Gastroesophageal sphincter (tissue), 4 donors: ENCODE measurements at places on chromosomes 7 and 10. TPM values are rescaled to one million over a fixed set of nuclear protein-coding genes. Genes with fewer than 3 reads are reported as not detected.

POT1 gene
- total RNA-seq = 17.9 TPM

CHCHD2 gene
- total RNA-seq = 320 TPM

ALDH18A1 gene
- 19.1 TPM for total RNA-seq

AGMO gene
- 0.27 TPM for total RNA-seq

CNOT4 gene
- total RNA-seq = 35.0 TPM

NODAL gene
- total RNA-seq = not detected

STEAP1B gene
- 2.8 TPM for total RNA-seq

SDHAF3 gene
- 7.0 TPM for total RNA-seq

DNA sequence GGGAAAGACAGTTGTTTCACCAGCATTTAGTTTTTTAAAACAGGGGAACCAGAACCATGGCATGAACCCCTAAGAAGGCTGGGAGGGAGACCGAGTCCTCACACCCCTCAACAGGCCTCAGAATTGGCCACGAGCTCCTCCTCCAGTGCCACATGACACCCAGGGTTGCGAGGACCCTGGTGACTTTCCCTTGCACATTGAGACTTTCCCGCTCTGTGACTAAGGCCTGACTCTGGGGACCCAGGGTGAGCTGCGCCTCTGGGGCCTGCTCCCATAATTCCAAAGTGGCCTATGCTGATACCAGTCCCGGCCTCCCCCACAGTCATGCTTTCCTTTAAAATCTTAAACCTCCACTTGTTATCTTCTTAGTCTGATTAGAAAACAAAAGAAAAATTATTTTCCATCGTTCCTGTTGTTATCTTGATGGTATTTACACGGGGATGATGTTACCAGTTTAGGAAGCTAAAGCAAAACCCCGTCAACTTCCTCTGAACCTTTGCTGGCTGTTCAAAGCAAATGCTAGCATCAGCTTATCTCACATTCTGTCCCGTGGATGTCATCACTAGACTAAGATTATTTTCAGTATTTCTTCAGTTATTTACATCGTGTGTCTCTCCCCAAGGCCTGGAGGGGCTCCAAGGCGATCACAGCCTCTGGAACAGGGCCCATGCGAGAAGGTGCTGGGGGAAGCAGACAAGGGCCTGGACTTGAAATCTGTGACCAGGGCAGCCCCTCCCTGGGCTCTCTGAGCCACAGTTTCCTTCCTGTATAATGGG, 42.1 kb downstream of the FAM53B start:
- ATAC-seq = peak; percentile 10
- H3K36me3 ChIP-seq = peaks cover 14% of the 10 kb centered on the region
- no peak overlapping the region for H3K4me3 ChIP-seq

- H3K4me3 ChIP-seq = no peak overlapping the region
- H3K36me3 ChIP-seq = no peaks in the 10 kb centered on the region
- no peak overlapping the region for H3K27ac ChIP-seq
- H3K27me3 ChIP-seq = no peaks in the 10 kb centered on the region
- ATAC-seq = no peak
- H3K4me1 ChIP-seq = no peaks in the 10 kb centered on the region
Measured at GRCh38 chr7:153566324-153566723, 485.9 kb upstream of the DPP6 start.

GRCh38 chr10:128211064-128211504, 84.9 kb upstream of the MKI67 start:
- H3K36me3 ChIP-seq = no peaks in the 10 kb centered on the region
- no peaks in the 10 kb centered on the region for H3K4me1 ChIP-seq
- no peak for ATAC-seq
- no peak overlapping the region for H3K27ac ChIP-seq
- H3K27me3 ChIP-seq = peaks cover 8% of the 10 kb centered on the region

- H3K27me3 ChIP-seq = peaks cover 3% of the 10 kb centered on the region
- no peak for ATAC-seq
- no peaks in the 10 kb centered on the region for H3K4me1 ChIP-seq
Measured at GRCh38 chr10:131660427-131660826, 240.4 kb upstream of the PPP2R2D start.

GRCh38 chr7:141586878-141587277, 35.7 kb downstream of the AGK start:
- no peaks in the 10 kb centered on the region for H3K4me1 ChIP-seq
- ATAC-seq = no peak
- H3K4me3 ChIP-seq = no peak overlapping the region
- no peaks in the 10 kb centered on the region for H3K27me3 ChIP-seq
- no peaks in the 10 kb centered on the region for H3K36me3 ChIP-seq

DNA sequence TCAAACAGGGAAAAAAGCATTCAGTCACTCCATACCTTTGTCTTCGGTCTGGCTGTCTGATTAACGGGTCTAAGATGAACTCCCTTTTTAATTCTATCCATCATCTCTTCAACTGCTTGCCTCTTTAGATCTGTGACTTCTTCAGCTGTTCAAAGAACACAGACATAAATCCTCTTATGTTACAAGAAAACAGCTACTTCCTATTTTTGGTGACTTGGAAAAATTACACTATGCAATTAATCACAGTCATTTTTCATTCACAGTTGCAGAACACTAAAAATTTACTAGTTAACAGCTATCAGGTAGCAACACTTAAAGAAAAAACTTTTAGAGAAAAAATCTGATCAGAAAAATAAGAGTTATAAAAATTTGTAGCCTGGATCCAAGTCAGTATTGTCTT, 66.0 kb downstream of the ENO4 start:
- H3K4me1 ChIP-seq = no peaks in the 10 kb centered on the region
- no peaks in the 10 kb centered on the region for H3K27me3 ChIP-seq
- H3K27ac ChIP-seq = no peak overlapping the region

- no peaks in the 10 kb centered on the region for H3K4me1 ChIP-seq
- H3K36me3 ChIP-seq = no peaks in the 10 kb centered on the region
- no peak overlapping the region for H3K27ac ChIP-seq
Measured at GRCh38 chr7:5545222-5545914, 121.7 kb upstream of the TNRC18 start.

- no peaks in the 10 kb centered on the region for H3K27me3 ChIP-seq
- no peak for ATAC-seq
- H3K4me3 ChIP-seq = no peak overlapping the region
- H3K4me1 ChIP-seq = peaks cover 5% of the 10 kb centered on the region
Measured at GRCh38 chr10:60901561-60902235, 42.3 kb downstream of the RHOBTB1 start.

DNA sequence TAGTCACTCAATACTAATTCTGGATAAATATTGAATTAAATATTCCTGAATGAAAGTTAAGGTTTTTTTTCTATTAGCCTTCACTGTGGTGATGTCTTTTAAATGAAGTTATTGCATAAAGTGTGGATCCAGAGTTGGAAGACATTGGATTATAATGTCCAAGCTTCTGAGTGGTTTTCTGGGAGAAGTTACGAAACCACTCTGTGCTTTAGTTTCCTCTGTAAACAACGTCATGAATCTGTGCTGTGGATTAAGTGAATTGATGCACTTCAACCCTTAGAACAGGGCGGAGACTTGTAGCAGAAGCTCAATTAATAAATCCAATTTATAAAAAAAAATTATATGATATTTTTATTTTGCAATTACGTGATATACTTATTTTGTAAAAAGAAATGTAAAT, 271.7 kb downstream of the BICC1 start:
- ATAC-seq = peak; percentile 55
- H3K27ac ChIP-seq = no peak overlapping the region
- H3K4me1 ChIP-seq = peaks cover 6% of the 10 kb centered on the region
- H3K36me3 ChIP-seq = peaks cover 3% of the 10 kb centered on the region
- H3K27me3 ChIP-seq = no peaks in the 10 kb centered on the region

DNA sequence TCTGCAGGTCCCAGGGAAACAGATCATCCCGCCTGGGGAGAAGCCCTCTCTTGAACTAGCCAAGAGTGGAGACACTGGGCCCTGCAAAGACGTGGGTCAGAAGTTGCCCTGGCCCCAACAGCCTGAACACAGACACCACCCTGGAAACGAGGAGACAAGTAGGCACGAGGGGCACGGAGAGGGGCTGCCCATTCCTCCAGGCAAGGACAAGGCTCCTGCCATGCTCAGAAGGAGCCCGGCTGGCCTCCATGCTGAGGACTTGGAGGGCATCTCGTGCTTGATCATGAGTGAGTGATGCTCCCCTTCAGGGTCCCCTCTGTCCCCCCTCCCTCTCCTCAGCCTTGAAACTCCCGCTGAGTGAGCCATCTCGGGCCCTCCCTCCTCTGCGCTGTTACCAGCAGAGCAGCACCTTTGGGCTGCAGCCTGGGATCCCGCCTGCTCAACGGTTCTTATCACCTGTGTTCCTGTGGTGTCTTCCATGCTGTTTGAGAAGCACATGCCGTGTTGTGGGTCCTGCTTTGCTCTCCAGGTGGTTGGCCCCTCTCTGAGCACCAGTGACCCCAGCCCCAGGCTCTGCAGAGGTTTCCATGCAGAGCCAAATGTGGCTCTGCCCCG, 544.3 kb downstream of the TCERG1L start:
- H3K36me3 ChIP-seq = no peaks in the 10 kb centered on the region
- H3K27ac ChIP-seq = no peak overlapping the region
- H3K4me1 ChIP-seq = no peaks in the 10 kb centered on the region
- peaks cover 58% of the 10 kb centered on the region for H3K27me3 ChIP-seq

- no peak for ATAC-seq
- no peak overlapping the region for H3K4me3 ChIP-seq
- peaks cover 13% of the 10 kb centered on the region for H3K27me3 ChIP-seq
- H3K4me1 ChIP-seq = no peaks in the 10 kb centered on the region
Measured at GRCh38 chr10:86305521-86305920, 61.1 kb downstream of the GRID1 start.

- no peak overlapping the region for H3K4me3 ChIP-seq
- H3K36me3 ChIP-seq = no peaks in the 10 kb centered on the region
- H3K27ac ChIP-seq = peak overlapping the region; percentile 15
Measured at GRCh38 chr10:78802866-78803265, 265.9 kb upstream of the ZMIZ1 start.

- H3K27ac ChIP-seq = peak overlapping the region; percentile 94
- no peak overlapping the region for H3K4me3 ChIP-seq
- no peak for ATAC-seq
- no peaks in the 10 kb centered on the region for H3K27me3 ChIP-seq
- H3K4me1 ChIP-seq = peaks cover 30% of the 10 kb centered on the region
- no peaks in the 10 kb centered on the region for H3K36me3 ChIP-seq
Measured at GRCh38 chr7:128841171-128841690, 11.0 kb downstream of the FLNC start.

DNA sequence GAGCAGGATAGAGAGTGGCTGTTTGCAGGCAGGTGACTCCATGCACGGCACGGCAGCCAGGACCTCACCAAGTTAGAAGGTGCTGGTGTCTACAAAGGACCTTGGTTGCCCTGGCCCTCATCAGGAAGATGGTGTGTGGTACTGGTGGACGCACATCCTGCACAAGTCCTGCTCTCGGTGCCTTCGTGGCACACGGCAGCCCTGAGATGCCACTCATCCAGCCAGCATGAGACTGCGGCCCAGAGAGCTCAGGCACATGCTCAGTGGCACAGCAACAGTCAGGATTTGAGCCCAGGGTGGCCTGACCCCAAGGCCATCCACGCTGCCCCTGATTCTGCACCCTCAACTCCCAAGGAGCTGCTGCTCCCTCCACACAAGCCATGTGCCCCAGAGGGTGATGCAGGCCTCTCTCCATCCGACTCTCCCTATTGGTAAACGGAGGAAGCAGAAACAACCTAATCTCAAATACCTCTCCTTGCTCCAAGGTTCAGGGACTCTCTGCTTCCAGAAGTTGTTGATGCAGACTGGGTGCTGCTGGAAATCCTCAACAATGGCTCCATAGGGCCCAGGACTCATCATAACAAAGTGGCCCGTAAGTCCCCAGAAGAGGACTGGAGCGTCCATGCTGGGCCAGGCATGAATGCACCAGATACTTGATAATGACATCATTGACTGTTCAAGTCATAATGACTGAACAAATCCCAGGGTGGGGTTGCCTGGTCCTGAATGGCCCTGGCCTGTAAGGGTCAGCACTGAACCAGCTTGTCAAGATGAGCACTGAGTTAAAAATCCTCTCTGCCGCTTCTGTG, 93.6 kb downstream of the ARHGAP22 start:
- H3K27ac ChIP-seq = no peak overlapping the region
- no peak for ATAC-seq
- H3K36me3 ChIP-seq = no peaks in the 10 kb centered on the region

DNA sequence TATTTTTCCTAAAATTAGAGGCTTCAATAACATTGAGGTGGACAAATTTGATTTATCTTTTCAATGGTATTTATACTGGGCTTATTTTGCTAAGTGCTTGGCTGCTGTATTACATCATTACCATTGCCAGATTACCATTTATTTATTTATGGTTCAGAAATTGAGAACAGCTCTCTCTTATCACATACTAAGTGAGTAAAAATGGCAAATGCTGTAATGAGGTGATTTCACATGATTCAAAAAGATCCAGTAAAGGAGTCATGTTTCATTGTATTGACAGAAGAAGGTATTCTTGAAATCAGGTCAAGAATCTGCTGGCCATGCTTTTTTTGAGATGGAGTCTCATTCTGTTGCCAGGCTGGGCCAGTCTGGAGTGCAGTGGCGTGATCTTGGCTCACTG, 322.6 kb downstream of the KIF20B start:
- H3K4me1 ChIP-seq = no peaks in the 10 kb centered on the region
- no peaks in the 10 kb centered on the region for H3K27me3 ChIP-seq
- H3K36me3 ChIP-seq = no peaks in the 10 kb centered on the region
- H3K4me3 ChIP-seq = no peak overlapping the region

DNA sequence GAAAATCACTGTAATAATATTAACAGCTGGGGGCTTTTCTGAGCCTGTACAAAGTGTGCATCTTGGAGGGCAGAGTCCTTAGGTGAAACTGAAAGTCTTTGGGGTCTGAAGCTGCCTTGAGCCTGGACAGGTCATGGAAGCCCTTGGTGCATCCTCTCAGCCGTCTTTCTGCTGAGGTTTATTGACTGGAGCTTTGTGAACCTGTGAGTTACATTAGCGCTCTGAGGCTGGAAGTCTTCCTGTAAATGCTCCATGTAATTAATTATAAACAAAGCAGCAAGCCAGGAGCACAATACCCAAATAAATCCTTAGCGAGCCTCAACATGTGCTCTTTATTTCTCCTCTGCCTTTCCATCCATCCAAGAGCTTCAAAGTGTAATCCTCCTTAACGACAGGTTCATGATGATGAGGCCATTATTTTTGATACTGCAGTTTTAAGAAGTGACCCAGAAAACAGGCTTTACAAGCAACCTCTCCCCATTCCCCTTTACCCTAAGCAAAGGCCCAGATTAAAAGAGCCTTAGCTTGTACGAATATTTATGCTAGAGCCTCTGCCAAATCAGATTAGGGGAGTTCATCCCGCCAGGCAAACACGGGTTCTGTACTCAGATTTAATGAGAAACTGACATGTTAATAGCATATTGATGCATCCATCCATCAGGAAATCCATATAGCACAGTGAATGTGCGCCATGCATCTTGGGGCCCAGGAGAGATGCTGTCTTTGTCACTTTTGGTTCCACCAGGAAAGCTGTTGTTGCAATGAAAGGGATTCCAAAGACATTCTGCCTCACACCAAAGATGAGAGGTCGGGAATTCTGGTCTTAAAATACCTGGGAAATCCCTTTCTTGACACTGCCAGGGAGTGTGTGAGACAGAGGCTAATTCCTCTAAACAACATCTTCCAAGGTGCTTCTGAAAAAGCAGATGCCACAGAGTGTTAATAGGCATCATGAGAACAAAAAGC, 118.1 kb downstream of the ANLN start:
- no peaks in the 10 kb centered on the region for H3K36me3 ChIP-seq
- H3K27ac ChIP-seq = no peak overlapping the region
- peaks cover 11% of the 10 kb centered on the region for H3K4me1 ChIP-seq
